ENCODE measurements at places on chromosomes 6 and 20.

DNA sequence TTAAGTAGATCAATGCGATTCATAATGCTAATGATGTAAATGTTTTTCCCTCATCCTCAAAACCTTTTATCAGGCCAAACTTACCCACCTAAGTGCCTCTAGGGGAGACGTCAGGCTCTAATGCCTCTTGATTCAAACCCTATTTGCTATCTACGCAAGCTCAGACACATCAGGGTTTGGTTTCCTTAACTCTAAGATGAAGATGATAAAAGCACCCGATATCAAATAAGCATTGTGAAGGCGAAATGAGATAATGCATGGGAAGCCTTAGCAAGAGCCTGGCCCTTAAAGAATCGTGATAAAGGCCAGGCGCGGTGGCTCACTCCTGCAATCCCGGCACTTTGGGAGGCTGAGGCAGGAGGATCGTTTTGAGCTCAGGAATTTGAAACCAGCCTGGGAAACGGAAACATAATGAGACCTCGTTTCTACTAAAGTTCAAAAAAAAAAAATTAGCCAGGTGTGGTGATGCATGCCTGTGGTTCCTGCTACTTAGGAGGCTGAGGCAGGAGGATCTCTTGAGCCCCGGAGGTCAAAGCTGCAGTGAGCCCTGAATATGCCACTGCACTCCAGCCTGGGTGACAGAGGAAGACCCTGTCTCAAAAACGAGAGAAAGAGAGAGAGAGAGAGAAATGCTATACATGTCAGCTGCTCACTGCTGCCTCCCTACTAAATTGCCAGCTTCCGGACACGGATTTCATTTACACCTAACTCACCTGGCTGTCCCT is 13.5 kb downstream of the CNKSR3 start:
- DNase-seq: no peak

GRCh38 chr6:143270026-143270425 is 180.5 kb downstream of the ADAT2 start:
- DNase-seq: no peak

GRCh38 chr6:12602951-12603672 is 113.5 kb upstream of the PHACTR1 start:
- DNase-seq: no peak

- DNase-seq: peak; percentile 51
Observed at GRCh38 chr20:33211817-33212424, 5.2 kb upstream of the BPIFA3 start.

- no peak for DNase-seq
Observed at GRCh38 chr6:107495196-107495643, 5.3 kb downstream of the SOBP start.

DNA sequence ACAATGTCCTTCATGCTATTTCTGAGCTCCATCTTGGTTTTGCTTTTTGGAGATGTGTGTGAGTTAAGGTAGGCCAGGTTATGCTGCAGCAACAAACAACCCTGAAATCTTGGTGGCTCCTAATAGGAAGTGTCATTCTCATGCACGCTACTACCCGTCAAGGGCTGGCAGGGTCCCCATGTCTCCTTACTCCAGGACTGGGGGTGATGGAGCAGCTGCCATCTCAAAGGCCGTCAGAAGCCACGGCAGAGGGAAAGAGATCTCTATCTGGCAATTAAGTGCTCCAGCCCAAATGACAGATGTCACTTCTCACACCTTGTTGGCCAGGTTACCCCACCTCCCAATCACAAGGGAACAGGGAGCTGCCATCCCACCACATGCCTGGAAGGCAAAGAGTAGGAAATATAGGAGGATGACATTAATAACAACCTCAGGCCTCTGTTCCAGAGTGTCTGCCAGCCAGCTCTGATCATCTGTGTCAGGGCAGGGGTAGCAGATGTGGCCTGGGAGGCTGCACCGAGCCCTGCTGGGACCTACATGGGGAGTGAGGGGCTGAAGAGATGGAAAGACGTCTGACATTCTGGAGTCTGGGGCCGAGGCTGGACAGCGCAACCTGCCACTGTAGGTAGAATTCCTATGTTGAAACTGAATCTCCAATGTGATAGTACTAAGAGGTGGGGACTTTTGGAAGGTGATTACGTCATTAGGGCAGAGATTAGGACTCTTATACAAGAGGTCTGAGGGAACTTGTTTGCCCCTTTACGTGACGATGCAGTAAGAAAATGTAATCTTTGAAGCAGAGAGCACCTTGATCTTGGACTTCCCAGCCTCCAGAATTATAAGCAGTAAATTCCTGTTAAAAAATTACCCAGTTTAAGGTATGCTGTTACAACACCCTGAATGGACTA is 4.8 kb upstream of the SDCBP2 start:
- no peak for DNase-seq

DNA sequence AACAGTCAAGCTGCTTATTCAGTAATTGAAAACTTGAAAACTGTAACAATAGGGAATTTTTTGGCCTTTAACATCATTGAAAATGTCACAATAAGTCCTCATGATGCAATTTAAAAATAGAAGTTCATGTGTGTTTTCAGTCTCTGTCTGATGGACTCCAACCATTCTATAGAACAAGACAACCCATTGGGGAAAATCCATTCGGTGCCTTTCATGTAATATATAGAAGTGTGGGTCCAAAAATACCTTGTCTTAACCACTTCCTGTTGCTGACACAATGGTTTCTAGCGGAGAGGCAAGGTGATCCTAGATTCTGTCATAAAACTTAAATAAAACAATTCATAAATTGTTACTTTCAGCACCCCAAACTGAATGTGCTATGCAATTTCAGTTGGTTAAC is 1131.3 kb upstream of the MAP3K7 start:
- DNase-seq: no peak

GRCh38 chr6:28008053-28008452 is 51.0 kb downstream of the OR2B6 start:
- no peak for DNase-seq

DNA sequence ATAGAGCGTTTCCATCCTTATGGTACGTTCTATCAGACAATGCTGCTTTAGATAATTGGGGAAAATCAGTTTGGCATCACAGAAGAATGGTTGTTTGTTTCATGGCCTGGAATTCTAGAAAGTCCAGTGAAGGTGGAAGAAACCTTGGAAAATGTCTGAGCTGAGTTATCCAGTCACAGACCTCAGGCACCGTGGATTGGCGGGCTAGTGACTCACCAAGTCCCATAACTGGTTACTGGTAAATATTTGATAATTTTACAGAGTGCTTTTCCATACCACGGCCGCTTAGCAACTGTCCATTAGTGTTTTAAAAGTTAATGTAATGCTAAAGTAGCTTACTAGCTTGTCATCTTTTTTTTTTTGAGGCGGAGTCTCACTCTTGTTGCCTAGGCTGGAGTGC is 99.4 kb downstream of the SLC35B3 start:
- DNase-seq: no peak

DNA sequence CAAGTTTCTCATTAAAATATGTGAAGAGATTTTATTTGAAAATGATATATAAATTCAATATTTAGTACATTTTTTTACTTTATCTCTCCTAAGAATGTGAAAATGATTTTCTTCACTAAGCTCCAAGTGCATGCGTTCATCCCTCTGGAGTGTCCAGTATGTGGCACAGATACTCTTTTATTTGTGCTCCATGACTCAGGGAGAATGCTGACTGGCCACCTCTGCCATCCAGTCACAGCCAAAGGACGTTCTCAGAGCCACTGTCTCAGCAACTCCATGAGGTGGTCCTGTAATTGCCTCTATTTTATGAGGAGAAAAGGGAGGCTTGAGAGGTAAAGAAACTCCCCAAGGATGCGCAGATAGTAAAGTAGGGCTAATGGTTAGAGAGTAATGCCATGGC is 58.3 kb downstream of the KAT14 start:
- no peak for DNase-seq

- no peak for DNase-seq
Observed at GRCh38 chr6:18676548-18676947, 289.4 kb downstream of the RNF144B start.

DNA sequence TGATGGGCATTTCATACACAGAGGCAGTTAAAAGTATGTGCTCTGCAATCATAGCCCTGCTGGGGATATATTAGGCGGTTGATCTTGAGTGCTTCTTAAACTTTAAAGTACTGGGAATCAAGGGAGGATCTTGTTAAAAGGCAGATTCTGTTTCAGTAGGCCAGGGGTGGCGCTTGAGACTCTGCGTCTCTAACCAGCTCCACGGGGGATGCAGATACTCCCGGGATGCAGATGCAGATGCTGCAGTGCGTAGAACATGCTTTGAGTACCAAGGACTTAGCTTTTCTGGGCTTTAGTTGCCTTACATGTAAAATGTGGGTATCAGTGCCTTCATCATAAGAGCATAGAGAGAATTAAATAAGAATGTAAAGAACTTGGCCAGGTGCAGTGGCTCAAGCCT is 44.4 kb upstream of the ENPP5 start:
- DNase-seq: no peak

DNA sequence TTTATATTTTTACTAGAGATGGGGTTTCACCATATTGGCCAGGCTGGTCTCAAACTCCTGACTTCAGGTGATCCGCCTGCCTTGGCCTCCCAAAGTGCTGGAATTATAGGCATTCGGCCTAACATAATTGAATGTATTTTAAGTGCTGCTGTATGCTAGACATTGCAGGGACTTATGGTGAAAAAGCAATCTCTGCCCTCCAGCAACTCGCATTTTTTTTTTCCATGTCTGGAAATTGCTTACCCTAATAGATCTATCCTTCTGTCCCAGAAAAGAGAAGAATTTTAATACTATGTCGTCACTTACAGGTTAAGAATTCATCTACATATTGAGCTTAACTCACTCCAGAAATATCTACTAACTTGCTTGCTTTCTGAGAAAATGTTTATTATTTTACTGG is 10.4 kb downstream of the ITCH start:
- no peak for DNase-seq

DNA sequence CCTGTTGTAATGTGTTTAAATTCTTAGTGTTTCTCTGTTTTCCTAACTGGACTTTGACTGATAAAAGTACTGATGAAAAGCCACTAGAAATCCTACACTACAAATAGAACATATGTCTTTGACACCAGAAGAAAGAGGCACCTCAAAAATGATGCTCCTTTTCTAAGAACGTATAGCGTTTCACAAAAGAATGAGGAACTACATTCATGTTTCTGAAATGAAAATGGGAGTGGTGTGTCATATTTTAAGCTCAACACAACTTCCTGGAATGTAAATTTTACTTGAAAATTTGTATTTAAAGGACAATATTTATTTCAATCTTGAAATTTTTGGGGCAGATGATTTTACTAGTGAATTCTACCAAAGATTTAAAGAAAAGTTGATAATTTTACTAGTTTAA is 35.3 kb downstream of the KIAA0408 start:
- no peak for DNase-seq

- no peak for DNase-seq
Observed at GRCh38 chr6:103002282-103002681, 1608.8 kb downstream of the GRIK2 start.

All from activated CD8-positive, alpha-beta T cell treated with anti-CD3 and anti-CD28 coated beads, Interleukin-2, amount 10 ng/mL, durations not matched to agents 7 days and 5 days (primary cell).